ENCODE measurements at places on chromosomes 7 and 10. TPM values are rescaled to one million over a fixed set of nuclear protein-coding genes. Genes with fewer than 3 reads are reported as not detected.
A peak's percentile ranks its signal among the peaks of the same experiment; 100 is the strongest.

DNA sequence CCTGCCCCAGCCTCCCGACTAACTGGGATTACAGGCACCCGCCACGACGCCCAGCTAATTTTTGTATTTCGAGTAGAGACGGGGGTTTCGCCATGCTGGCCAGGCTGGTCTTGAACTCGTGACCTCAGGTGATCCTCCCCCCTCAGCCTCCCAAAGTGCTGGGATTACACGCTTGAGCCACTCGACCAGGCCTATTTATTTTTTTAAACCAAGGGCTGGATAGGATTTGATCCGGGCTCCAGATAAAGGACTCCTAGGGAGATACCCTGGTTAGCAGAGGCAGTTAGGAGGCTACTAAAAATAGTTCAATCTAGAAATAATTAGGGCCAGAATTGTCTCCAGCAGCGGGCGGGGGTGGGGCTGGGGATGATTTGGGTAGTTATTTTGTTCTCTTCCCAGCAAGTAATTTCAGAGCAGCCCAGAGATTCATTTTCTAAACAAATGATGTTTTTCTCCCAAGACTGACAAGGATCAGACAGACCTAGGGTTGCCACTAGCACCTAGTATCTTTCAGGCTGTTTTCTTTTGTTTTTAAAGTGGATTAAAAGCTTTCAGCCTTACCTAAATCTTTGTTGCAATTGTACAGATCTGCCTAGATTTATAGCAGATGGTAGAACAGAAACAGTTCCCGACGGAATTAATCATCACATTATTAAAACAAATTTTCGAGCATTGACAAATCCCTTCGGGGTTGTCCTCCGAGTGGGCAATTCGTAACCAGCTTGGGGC lies 859 bp upstream of the SMC3 start:
- DNase-seq: peak; percentile 56

DNA sequence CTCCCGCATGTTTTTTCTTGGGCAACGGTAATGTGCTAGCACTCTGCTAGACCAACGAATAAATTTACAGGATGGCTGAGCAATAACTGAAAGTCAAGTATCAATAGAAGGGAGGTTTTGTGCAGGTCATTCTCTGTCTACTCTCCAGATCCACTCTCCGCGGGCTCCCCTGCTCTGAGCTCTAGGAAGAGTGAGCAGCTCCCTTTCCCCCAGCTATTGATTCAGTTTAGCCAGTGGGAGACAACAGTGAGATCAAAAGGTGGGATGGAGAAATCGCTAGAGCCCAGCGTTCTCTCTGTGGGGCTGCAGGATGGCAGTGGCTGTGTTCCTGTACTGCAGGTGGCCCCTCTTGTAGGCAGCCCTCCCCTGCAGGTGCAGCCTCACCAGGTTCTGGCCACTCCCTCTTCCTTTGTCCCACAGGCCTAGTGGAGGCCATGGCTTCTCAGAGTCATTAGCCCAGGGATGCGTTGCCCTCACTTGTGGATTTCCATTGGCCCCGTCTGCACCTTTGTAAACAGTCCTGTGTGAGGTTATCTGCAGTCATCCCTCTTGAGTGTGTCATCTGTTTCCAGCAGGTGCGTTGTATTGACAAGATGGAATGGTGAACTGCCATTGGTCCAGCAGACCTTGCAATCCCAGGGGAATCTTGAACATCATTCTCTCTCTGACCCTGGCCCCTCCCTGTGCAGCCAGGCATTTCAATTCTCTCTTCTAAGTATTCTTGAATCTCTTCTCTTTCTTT lies 11.1 kb downstream of the MSRB2 start:
- no peak for DNase-seq

GRCh38 chr10:4820804-4821401 lies 5.1 kb upstream of the AKR1E2 start:
- no peak for DNase-seq

The LLCFC1 gene
- total RNA-seq: not detected

The SMO gene
- 14.3 TPM for total RNA-seq

The CH25H gene
- total RNA-seq: 0.55 TPM

The BICC1 gene
- total RNA-seq: 46.9 TPM

The CPA1 gene
- not detected for total RNA-seq
